ENCODE measurements at places on chromosomes 16 and 17. TPM values are rescaled to one million over a fixed set of nuclear protein-coding genes. Genes with fewer than 3 reads are reported as not detected.
A peak's percentile ranks its signal among the peaks of the same experiment; 100 is the strongest.

The EIF3CL gene
- 200 TPM for total RNA-seq

The C16orf89 gene
- total RNA-seq = 4.6 TPM

The ATF7IP2 gene
- not detected for total RNA-seq

The ABCC11 gene
- not detected for total RNA-seq

The PHOSPHO1 gene
- not detected for total RNA-seq

The CXCL16 gene
- 12.5 TPM for total RNA-seq

- H3K4me3 ChIP-seq = no peak overlapping the region
- H3K27ac ChIP-seq = no peak overlapping the region
- H3K27me3 ChIP-seq = no peaks in the 10 kb centered on the region
- no peaks in the 10 kb centered on the region for H3K4me1 ChIP-seq
These were observed 92.8 kb downstream of the GAS7 start for GRCh38 chr17:10105513-10106001.

DNA sequence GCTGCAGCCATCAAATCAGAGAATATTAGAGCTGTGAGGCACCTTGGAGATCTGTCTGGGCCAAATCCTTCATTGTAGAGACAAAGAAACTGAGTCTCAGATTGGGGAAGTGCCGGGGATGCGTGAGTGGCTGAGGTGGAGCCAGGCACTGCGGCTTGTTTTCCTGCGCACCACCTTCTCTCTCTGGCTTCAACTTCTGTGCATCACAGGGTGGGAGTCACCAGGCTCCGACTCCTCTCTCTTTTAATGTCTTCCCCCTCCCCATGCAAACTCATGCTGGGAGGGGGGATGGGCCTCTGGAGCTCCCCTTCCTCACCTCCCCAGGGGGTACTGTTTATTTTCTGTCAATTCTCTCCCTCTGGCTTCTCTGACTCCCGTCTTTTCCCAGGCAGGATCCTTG, 8.7 kb upstream of the ETV4 start:
- no peak overlapping the region for H3K27ac ChIP-seq
- no peak overlapping the region for H3K4me3 ChIP-seq
- DNase-seq = no peak
- no peaks in the 10 kb centered on the region for H3K4me1 ChIP-seq
- H3K36me3 ChIP-seq = no peaks in the 10 kb centered on the region
- no peaks in the 10 kb centered on the region for H3K27me3 ChIP-seq

GRCh38 chr17:41959030-41959335, 7.6 kb upstream of the CNP start:
- DNase-seq = no peak
- H3K4me1 ChIP-seq = no peaks in the 10 kb centered on the region
- H3K36me3 ChIP-seq = no peaks in the 10 kb centered on the region
- no peak overlapping the region for H3K4me3 ChIP-seq
- H3K27me3 ChIP-seq = no peaks in the 10 kb centered on the region

GRCh38 chr17:38428643-38429371, 543 bp downstream of the ARHGAP23 start:
- peaks cover 43% of the 10 kb centered on the region for H3K4me1 ChIP-seq
- DNase-seq = peak; percentile 46
- H3K27ac ChIP-seq = peak overlapping the region; percentile 94
- peak overlapping the region; percentile 98 for H3K4me3 ChIP-seq
- no peaks in the 10 kb centered on the region for H3K36me3 ChIP-seq
